Left ventricle myocardium inferior (tissue), 1 donor: ENCODE measurements at places on chromosomes 16 and 17.

DNA sequence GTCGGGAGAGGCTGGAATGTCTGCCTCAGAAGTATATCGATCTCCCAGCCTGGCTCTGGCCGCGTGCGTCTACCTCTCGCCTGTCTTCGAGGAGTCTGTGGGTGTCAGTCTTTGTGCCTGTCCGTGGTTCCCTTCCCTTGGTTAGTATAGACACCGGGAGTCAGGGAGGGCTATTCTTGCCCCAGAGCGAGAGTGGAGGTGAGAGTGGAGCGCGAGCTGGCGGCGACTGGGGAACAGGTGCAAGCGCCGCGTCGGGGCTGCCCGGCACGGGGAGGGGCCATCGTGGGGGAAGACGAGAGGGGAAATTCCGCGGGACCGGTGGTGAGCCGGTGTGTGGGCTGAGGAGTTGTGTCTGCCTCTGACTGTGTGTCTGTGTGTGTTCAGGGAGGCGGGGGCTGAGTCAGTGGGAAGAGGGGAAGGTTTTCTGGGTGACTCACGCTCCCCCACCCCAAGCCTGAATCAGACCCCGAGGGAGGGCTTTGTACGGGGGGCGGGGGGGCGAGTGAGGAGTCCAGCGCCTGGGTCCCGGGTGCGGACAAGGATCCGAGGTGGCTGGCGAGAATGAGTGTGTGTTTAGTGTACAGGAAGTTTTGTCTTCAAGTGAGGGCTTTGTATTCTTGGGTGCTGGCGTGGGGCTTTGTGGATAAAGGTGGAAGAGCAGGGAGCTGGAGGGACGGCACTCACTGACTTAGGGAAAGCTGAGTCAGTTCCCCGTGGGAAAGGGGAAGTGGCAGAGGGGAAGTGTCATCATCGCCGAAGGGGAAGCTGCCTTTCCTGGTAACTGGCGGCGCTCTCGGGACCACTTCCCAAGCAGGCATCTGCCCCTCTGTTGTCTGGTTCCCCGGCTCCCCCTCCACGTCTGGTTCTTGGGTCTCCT, 8.6 kb downstream of the KDM6B start:
- H3K27me3 ChIP-seq: no peaks in the 10 kb centered on the region
- peak; percentile 70 for DNase-seq
- H3K4me1 ChIP-seq: peaks cover 83% of the 10 kb centered on the region
- H3K36me3 ChIP-seq: peaks cover 20% of the 10 kb centered on the region
- H3K4me3 ChIP-seq: peak overlapping the region; percentile 80

DNA sequence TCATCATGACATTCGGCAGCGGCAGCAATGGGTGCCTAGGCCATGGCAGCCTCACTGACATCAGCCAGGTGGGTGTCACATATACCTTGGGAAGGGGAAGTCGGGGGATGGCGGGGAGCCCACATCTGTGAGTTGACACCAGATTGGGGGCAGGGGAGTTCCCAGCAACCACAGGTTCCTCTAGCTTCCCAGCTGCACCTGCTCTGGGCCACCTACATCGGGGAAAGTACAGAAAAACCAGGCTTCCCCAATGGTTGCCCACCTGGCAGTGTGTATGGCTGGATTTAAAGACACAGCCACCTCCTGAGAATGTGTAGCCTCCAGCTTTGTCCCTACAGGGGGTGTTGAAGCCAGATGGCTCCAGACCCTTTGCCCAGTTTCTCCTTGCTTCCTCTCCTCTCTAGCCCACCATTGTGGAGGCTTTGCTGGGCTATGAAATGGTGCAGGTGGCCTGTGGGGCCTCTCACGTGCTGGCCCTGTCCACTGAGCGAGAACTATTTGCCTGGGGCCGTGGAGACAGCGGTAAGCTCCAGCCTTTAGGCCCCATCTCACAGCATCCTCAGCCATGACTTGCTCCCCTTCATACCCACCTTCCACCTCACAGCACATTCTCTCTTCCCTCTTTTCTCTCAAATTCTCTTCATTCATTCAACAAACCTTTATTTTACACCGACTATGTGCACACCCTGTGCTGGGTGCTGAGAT, 5.0 kb upstream of the TRAF4 start:
- no peak overlapping the region for H3K4me3 ChIP-seq
- no peaks in the 10 kb centered on the region for H3K27me3 ChIP-seq
- H3K4me1 ChIP-seq: peaks cover 11% of the 10 kb centered on the region
- no peak overlapping the region for H3K27ac ChIP-seq

- H3K27ac ChIP-seq: peak overlapping the region; percentile 35
- DNase-seq: no peak
- no peaks in the 10 kb centered on the region for H3K27me3 ChIP-seq
- H3K36me3 ChIP-seq: no peaks in the 10 kb centered on the region
- peak overlapping the region; percentile 77 for H3K4me3 ChIP-seq
- peaks cover 24% of the 10 kb centered on the region for H3K4me1 ChIP-seq
Measured at GRCh38 chr17:35731917-35732805, 722 bp downstream of the RASL10B start.

DNA sequence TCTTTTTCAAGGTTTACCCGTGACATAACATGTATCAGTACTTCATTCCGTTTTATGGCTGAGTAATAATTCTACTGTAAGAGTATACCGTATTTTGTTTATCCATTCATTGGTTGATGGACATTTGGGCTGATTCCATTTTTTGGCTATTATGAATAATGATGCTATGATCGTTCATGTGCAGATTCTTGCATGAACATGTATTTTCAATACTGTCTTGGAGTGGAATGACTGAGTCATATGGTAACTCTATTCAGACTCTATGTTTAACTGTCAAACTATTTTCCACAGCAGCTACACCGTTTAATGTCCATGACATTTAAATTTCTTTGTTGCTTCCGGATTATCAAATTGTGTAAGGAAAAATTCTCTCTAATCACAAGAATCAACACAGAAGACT, 17.9 kb downstream of the BFAR start:
- no peaks in the 10 kb centered on the region for H3K27me3 ChIP-seq
- peaks cover 94% of the 10 kb centered on the region for H3K36me3 ChIP-seq
- H3K27ac ChIP-seq: no peak overlapping the region
- no peaks in the 10 kb centered on the region for H3K4me1 ChIP-seq
- DNase-seq: no peak

DNA sequence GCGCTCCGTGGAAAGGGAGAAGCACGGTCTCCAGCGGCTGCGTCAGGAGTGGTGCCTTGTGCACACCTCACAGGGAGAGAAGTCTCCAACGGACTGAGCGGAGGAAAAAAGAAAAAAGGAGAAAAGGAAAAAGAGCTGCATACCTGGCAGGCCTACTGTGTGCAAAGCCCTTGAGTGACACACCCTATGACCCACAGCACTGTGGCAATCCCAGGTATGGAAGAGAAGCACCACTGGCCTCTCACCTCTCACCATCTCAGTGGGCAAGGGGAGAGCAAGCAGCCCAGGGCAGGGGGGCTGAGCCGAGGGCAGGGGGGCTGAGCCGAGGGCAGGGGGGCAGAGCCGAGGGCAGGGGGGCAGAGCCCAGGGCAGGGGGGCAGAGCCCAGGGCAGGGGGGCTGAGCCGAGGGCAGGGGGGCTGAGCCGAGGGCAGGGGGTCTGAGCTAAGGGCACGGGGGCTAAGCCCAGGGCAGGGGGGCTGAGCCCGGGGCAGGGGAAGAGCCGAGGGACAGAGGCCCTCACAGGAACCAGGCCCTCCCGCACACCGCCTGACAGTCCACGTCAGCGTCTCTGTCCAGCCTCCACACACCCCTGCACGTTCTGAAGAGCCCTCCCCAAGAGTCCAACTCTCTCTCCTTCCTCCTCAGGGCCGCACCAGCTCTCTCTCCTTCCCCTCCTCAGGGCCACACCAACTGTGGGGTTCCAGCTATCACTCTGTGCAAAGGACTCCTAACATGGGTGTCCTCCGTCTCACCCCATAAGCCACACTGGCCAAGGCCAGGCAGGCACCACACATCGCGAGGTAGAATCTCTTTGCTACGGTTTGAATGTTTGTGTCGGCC, 105.8 kb downstream of the ZNF778 start:
- H3K27ac ChIP-seq: peak overlapping the region; percentile 91
- no peaks in the 10 kb centered on the region for H3K36me3 ChIP-seq
- H3K4me3 ChIP-seq: no peak overlapping the region

DNA sequence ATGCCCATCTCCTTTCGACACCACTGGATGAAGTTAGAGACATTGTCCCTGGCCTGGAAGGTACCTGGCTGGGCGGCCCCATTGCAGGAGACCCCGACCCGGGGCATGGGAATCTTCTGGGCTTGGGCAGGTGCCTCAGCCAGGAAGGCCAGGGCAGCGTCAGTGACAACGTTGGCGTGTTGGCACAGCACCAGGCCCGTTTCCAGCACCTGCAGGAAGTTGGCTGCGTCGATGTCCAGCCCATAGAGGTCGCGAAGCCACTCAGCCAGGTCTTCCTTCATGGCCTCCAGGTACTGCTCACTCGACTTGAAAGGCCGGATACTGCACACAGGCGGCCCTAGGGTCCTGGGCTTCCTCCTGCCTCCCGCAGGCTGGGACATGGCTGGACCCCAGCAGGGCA, 568 bp downstream of the GAS2L2 start:
- H3K27ac ChIP-seq: no peak overlapping the region
- no peak overlapping the region for H3K4me3 ChIP-seq
- no peaks in the 10 kb centered on the region for H3K36me3 ChIP-seq
- no peak for DNase-seq
- peaks cover 28% of the 10 kb centered on the region for H3K4me1 ChIP-seq
- H3K27me3 ChIP-seq: peaks cover 55% of the 10 kb centered on the region

DNA sequence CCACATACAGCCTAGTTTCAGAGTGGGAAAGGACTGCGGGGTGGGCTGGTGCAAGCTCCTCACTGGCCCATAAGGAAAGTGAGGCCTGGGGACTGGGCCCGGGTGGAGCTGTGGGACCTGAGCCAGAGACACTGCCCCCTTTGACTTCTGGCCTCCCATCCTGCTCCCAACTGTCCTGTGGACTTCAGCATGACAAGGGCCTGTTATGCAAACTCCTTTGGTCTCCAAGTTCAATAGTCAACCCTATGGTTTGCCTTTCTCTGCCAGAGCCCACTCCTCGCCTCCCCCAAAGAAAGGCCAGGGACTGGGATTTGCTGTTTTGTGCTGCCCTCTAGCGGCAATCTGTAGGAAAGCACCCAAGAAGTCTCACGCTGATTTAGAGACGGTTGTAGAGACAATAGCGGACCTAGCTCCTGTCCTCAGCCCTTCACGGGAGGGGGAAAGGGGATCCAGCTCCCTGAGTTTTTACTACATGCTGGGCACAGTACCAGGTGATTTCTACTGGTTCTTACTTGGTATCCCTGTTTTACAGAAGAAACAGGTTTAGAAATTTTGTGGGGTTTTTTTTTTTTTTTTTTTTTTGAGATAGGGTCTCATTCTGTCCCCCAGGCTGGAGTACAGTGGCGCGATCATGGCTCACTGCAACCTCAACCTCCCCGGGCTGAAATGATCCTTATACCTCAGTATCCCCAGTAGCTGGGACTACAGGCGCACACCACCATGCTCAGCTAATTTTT, 1.2 kb upstream of the TLCD3B start:
- no peak overlapping the region for H3K27ac ChIP-seq
- no peak overlapping the region for H3K4me3 ChIP-seq
- no peak for DNase-seq
- H3K4me1 ChIP-seq: peaks cover 9% of the 10 kb centered on the region
- peaks cover 96% of the 10 kb centered on the region for H3K27me3 ChIP-seq

GRCh38 chr17:11825572-11826209, 171.6 kb downstream of the ZNF18 start:
- H3K27me3 ChIP-seq: no peaks in the 10 kb centered on the region
- no peak for DNase-seq
- no peaks in the 10 kb centered on the region for H3K4me1 ChIP-seq
- no peak overlapping the region for H3K27ac ChIP-seq

GRCh38 chr17:80431246-80432195, 16.6 kb downstream of the ENDOV start:
- no peak overlapping the region for H3K4me3 ChIP-seq
- no peak for DNase-seq

DNA sequence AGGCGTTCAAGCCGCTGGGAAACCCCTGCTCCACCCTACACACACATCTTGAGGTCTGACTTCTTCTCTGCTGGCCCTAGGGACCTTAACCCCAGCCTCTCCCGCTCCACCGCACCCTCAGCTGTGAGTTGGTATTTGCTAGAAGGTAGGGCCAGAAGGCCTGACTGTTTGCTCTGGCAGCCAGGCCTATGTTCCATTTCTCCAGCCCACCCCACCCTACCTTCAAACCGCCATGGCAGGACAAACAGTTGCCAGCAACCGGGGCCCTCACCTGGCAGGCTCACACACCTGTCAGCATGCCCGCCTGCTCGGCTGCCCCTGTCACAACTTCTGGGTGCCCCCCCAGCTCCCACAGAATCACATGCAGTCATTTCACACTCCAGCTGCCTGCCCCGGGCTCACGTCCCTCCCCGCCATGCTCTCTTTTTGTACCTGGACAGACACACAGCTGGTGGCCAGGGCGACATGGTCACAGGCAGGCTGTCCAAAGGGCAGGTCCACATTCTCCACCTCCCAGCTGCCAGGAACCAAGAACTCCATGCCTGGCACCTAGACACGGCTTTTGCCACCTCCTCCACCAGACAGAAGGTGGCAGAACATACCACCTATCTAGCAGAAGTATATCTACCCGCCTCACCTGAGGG, 2.6 kb upstream of the ATP2A3 start:
- peaks cover 45% of the 10 kb centered on the region for H3K27me3 ChIP-seq
- no peak for DNase-seq
- no peak overlapping the region for H3K27ac ChIP-seq
- peaks cover 28% of the 10 kb centered on the region for H3K4me1 ChIP-seq
- no peak overlapping the region for H3K4me3 ChIP-seq

DNA sequence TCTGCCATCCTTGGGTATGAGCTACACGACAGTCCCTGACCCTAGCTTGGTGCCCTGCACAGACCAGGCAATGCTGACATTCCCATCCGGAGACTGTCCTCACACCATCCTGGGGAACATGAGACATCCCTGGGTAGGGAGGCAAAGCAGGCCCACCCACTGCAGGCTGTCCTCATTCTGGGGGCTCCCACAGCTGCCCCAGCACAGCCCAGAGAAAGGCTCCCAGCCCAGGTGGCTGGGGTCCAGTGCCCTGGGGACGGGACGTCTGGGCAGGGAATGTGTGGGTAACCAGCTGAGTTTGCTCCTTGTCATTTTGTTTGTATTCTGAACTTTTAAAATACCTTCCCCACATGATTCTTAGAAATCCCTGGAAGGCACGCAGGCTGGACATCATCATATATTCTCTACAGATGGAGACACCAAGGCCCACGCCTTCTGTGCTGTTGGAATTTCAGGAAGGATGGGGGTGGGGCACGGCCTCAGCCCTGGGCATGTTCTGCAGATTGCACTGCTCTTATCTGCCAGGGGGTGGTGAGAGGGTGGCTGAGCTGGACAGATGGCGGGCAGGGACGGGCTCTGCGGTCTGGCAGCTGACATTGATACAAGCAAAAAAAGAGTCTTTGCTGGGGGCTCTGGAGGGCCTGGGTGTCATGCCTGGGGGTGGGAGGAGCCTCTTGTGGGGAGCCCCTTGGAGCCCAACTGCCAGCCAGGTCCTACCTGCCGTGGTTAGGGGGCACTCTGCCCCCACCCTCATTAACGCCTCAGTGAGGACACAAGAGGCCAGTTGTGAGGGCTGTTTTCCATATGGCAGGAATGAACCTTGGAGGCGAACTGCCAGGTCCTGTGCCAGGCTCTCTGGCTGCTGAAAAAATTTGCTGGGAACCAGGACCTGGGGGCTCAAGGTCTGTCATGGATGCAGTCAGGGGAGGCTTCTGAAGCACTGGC, 28.4 kb downstream of the LRRC75A start:
- H3K4me3 ChIP-seq: peak overlapping the region; percentile 14
- H3K4me1 ChIP-seq: peaks cover 64% of the 10 kb centered on the region
- no peaks in the 10 kb centered on the region for H3K27me3 ChIP-seq
- peak; percentile 63 for DNase-seq
- H3K36me3 ChIP-seq: no peaks in the 10 kb centered on the region
